ENCODE measurements at places on chromosomes 5 and 9.

DNA sequence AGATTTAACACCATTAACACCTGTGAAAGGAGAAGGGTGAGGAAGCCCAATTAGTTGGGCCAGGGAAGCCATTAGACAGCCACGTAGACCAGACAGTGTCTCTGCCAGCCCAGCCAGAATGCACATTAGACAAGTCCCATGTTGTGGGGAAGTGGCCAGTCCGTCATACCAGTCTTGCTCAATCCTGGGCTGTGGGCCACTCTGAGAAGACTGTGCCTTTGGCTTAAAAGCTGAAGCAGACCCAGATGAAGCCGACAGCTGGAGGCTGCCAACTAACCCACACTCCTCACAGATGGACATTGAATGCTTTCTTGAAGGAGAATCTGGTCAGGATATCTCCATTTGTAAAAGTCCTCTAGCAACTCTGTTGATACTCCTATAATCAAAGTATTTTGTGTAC is 128.5 kb downstream of the CHSY3 start:
- DNase-seq, result no peak

DNA sequence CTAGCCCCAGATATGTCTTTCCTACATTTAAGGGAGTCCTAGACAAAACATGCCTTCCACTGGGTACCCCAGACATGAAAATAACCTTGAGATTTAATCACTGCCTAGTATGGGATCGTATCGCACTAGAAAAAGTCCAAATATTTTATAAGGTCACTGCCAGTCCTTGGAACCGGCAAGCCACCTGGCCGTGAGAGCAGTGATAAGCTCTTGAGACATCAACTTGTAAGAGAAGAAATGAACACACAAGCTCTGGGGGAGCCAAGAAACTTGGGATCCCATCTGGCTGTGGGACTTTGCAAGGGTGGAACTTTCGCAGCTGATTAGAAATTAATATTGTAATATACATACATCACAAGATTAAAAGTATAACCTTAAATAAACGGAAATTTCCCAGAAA is 21.5 kb downstream of the MYO10 start:
- no peak for DNase-seq

- DNase-seq, result no peak
These were observed 78.7 kb upstream of the CDH6 start for GRCh38 chr5:31114817-31115216.

DNA sequence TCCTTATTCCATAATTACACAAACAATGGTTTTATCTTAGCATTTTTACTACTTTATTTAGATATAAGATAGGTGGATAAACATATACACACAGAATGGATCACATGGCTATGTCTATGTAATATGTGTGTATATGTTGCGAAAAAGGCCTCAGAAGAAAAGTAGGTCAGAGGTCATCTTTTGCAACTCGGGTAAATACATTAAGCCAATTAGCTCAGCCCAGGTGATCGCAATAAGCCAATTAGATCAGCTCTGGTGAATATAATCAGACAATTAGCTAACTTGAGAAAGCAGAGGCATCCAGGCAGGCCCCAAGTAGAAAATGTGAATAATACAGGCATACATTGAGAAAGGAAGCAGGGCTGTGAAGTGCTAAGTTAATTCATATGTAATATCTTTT is 24.3 kb downstream of the SLCO4C1 start:
- DNase-seq, result no peak

GRCh38 chr5:165258197-165258771 is 1752.9 kb downstream of the MAT2B start:
- no peak for DNase-seq

GRCh38 chr9:69013382-69013727 is 558 bp downstream of the PRKACG start:
- DNase-seq, result no peak

DNA sequence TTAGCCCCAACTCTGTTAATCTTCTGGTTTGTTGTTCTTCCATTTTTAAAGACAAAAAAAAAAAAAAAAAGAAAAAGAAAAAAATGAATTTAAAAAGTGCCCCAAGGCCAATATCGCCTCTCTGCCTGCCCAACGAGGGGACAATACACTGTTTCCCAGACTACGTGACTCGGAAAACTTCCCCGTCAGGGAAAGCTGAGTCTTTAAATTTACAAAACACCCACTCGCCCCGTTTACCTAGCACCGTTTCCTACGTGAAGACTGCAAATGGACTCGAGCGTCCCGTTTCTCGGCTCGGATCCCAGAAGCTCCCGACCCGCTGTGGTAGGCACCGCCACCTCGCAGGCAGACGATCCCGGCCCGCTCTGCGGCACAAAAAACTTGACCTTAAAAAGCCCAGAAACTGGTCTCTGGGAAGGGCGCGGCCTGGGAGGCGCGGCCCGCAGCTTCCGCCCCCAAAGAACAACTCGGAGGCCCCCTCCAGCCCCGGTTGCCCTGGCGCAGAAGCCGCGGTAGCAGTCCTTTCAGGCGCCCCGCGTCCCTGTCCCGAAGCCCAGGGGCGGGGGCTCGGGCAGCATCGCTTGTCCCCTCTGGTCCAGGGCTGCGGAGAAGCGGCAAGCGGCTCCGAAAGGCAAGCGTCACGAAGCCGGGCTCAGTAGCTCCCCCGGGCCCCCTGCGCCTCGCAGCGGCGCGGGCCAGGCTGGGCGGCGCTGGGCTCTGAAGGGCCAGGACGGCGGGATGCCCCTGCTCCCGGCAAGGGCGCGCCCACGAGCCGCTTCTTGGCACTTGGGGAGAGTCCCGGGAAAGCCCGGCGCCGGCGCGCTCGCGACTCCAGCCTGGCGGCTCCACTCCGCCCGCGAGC is at the start of gene GCNT4:
Gene GCNT4, minus strand, starts transcription at position 367 of the 862 bp plus-strand sequence. CDS start 22,521 bp downstream, outside the sequence.
- DNase-seq, result peak; percentile 42

GRCh38 chr5:142356716-142357468 is 32.1 kb upstream of the SPRY4 start:
- DNase-seq, result peak; percentile 83

DNA sequence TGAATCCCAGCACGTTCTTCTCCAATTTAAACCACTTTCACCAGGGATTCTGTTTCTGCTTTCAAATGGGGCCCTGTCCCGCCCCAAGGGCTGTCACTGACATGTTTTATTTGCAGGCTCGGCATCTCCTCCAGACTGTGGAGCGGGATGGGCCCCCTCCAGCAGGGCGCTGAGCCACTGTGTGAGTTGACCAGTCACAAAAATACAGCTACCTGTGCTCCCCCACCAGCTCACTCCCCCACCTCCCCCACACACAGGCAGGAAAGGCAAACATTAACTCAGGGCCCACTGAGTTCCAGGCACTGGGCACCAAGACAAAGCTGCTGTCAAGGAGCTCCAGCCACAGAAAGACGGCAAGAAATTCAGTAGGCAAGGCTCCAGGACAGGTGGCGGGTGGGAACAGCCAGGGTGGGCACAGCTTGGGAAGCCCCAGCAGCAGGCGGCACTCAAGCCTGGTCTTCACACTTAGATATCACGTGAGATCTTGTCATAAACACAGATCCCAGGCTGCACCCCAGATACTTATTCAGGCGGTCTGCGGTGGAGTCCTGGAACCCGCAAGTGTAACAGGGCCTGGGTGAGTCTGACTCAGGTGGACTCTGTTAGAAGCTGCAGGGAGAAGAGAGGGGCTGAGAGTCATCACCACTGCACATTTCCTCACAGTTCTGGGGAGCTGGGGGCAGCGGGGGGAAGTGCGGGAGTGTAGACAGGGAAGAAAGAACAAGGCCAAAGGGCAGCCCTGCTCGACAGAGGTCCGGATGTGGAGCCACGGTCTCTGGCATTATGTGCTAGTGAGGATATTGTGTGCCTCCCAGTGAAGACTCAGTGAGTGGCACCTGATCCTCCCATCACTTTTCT is 44.7 kb downstream of the OR2V1 start:
- no peak for DNase-seq

- DNase-seq, result no peak
These were observed 55.5 kb downstream of the CEP120 start for GRCh38 chr5:123367739-123368138.

GRCh38 chr5:10704949-10705621 is 55.9 kb downstream of the DAP start:
- no peak for DNase-seq

GRCh38 chr5:65078331-65078730 is 309.6 kb downstream of the CWC27 start:
- DNase-seq, result no peak

DNA sequence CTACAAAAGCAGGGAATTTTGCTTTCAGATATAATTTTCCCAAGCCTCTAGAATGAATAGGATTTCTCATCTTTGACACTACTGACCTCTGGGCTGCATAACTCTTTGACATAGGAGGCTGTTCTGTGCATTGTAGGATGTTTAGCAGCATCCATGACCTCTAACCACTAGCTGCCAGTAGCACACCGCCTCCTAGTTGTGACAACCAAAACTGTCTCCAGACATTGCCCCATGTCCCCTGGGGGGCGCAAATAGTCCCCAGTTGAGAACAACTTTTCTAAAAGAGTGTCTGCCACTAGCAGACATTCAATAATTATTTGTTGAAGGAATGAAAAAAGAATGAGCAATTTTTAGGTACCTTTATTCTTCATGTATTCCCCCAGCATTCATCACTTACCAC is 51.8 kb downstream of the POU4F3 start:
- no peak for DNase-seq

DNA sequence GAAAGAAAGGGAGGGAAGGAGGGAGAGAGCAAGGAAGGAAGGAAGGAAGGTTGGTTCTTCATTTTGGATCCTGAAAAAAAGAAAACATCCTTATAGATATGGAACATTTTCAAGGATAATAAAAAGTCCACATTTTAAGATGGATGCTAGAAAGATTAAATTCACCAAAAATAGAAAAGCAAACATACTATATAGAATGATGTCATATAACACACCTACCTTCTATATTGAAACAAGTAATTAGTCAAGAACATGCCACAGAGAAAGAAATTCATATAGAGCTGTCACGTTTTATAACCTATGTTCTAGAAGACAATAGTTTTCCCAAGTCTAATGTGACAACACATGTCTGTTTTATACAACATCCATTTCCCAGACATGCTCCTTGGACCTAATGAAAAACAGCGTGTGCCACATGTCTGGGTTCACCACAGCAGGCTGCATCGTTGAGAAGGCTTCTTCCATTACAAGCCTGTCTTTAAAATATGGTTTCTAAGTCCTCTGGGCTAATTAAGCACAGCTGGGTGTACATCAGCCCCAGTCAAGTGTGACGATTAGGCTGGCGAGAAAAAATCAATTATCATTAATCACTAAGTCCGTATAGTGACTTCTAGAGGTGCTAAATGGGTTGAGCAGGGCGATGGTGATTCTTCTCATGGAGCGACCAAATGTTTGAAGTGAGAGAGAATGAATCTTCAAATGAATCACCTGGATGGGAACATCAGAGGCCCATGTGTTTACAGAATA is 301.8 kb downstream of the TLE1 start:
- no peak for DNase-seq

DNA sequence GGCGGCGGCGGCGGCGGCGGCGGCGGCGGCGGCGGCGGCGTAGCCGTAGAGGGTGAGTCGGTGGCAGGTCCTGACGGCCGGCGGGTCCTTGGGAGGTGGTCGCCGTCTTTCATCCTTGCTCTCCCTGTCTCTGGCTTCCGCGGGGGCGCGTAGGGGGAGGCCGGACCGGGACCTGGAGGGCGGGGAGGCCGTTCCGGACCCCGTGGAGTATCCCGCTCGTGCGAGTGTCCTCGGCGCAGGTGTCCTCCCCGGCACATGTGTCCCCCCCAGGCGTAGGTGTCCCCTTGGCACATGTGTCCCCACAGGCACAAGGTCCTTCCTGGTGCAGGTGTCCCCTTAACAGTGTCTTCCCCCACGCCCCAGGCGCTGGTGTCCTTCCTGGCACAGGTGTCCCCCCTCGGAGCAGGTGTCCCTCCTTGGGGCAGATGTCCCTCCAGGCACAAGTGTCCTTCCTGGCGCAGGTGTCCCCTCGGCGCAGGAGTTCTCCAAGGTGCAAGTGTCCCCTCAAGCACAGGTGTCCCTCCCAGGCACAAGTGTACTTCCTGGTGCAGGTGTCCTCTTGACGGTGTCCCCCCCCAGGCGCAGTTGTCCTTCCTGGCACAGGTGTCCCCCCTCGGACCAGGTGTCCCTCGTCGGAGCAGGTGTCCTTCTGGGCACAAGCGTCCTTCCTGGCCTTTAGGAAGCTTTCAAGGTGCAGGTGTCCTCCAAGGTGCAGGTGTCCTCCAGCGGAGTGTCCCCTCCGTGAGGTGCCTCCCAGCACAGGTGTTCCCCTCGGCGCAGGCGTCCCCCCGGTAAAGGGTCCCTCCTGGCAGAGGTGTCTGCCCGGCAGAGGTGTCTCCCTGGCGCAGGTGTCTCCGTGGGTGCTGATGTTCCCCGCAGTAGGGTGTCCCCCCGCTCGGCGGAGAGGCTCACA is 519 bp downstream of the EXOC3 start:
- no peak for DNase-seq

- no peak for DNase-seq
These were observed 10.9 kb upstream of the ZDHHC11 start for GRCh38 chr5:861442-862366.

GRCh38 chr5:88518131-88519016 is 249.7 kb upstream of the TMEM161B start:
- no peak for DNase-seq

- no peak for DNase-seq
These were observed 28.2 kb downstream of the RNF130 start for GRCh38 chr5:180043377-180043776.

GRCh38 chr5:41721516-41721915 is 148.7 kb downstream of the OXCT1 start:
- no peak for DNase-seq

GRCh38 chr9:105295986-105296385 is 51.5 kb downstream of the SLC44A1 start:
- no peak for DNase-seq

DNA sequence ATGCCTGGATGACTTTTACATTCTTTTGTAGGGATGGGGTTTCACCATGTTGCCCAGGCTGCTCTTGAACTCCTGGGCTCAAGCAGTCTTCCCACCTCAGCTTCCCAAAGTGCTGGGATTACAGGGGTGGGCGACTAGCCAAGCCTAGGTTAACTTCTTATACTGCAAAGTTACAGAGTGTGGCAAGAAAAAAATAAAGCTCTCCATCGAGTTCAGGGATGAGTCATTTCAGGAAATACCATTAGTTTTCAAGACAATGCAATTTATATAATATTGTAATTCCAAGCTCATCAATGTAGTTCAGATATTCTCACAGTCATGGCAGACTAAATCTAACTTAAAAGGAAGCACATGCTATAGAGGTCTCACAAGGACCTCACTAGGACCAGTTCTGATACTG is 11.5 kb upstream of the ABO start:
- no peak for DNase-seq

GRCh38 chr5:5751498-5751897 is 329.0 kb downstream of the ICE1 start:
- DNase-seq, result no peak

- DNase-seq, result no peak
These were observed 1074.2 kb upstream of the WWC1 start for GRCh38 chr5:167217097-167217743.

GRCh38 chr5:104702212-104702611 is 1139.6 kb upstream of the NUDT12 start:
- DNase-seq, result no peak

- DNase-seq, result no peak
These were observed 42.2 kb downstream of the PSD2 start for GRCh38 chr5:139837711-139838380.

GRCh38 chr5:4542145-4542778 is 597.9 kb upstream of the ADAMTS16 start:
- DNase-seq, result no peak
